Stimulated activated CD4-positive, alpha-beta T cell treated with anti-CD3 and anti-CD28 coated beads, Interleukin-1b, Interleukin-23, amount 100 ng/mL, for 48 hours (primary cell): ENCODE measurements at places on chromosomes 16 and 17.

DNA sequence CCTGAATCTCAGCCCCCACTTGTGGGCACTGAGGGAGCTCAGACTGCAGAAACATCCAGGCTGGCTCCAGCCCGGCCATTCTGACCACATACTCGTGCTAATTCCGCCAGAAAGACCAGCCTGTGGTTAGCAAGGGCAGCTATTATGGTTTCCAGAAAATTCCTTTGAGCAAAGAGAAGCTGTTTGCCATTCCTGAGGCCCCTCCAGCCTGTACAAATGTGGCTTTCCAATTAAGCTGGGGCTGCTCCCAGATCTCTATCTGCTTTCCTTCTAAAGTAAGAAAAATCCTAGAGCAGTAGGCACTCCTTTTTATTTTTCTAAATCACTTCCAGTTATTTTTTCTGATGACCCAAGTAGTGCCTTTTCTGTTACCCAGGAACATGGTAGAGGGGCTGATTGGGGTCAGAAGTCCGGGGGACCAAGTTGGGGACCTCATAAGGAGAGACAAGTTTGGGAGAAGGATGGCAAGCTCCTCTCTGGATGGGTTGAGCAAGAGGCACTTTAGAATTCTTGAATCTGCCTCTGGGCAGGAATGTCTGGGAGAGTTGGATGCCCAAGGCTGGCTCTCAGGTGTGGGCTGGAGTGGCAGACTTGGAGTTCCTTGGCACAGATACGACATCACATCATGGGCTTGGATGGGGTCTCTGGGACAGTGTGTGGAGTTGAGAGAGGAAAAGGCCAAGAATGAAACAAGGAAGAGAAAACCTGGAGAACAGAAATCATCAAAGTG is 83.3 kb upstream of the TNRC6C start:
- DNase-seq = no peak

DNA sequence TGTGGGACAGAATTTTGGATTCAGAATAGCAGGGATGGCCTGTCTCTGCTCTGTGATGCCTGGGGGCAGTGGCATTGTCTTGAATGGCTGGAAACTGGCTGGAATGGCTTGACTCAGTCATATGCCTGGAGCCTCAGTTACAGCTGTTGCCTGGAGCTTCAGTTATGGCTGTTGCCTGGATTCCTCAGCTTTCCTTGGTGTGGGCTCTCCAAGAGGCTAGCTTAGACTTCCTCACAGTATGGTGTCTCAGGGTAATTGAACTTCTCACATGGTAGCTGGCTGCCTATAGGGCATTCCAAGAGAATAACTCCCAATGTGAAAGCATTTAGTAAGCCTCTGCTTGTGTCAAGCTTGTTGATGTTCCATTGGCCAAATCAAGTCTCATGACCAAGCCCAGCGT is 21.1 kb downstream of the KRT23 start:
- no peak for DNase-seq

GRCh38 chr16:27728691-27729090 is 178.7 kb downstream of the KATNIP start:
- no peak for DNase-seq

DNA sequence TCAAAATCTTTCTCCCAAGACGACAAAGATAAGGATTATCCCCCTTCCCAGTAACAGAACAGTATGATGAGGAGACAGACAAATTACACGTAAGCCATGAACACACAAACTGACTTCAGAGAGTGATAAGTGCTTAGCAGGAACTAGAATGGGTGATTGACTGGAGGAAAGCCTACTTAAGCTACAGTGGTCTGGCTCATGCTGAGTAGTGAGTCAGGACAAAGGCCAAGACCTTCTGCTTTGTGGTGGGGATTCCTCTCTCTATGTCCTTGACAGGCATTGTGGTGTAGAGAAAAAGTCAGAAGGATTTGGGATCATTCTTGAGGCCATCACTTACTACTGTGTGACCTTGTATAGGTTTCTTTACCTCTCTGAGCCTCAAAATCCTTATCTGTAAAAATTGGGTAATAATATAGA is 381.9 kb upstream of the CCL2 start:
- DNase-seq = no peak

- no peak for DNase-seq
Observed at GRCh38 chr16:11130978-11131665, 124.9 kb downstream of the SOCS1 start.

GRCh38 chr17:34207572-34207971 is 47.5 kb upstream of the CCL2 start:
- no peak for DNase-seq

GRCh38 chr17:81267390-81268067 is 27.6 kb downstream of the SLC38A10 start:
- no peak for DNase-seq

GRCh38 chr16:16095646-16096045 is 127.6 kb downstream of the ABCC6 start:
- DNase-seq = no peak
